Pons (tissue), 1 donor: ENCODE measurements at places on chromosomes 5 and 9.

DNA sequence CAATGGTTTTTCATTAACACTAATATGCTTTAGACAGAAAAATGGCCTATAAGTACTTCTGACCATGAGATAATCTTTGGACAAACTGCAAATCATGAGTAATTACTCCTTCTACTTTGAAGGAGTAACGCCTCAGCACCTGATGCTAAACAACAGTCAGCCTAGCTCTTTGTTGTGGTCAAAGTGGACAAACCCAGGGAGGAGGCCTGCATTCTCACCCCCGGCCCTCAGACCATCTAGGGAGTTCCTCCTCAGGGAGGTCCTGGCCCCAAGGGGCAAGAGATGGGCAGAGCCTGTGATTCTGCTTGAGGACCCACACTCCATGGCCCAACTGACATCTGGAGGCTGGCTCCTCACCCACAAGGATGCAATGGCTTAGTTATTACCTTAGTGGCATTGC, 48.2 kb upstream of the ANGPTL2 start:
- no peak for DNase-seq

- DNase-seq = no peak
Measured at GRCh38 chr9:128459011-128459410, 3.2 kb downstream of the ODF2 start.

GRCh38 chr9:33415501-33416038, 13.2 kb upstream of the AQP7 start:
- peak; percentile 46 for DNase-seq

DNA sequence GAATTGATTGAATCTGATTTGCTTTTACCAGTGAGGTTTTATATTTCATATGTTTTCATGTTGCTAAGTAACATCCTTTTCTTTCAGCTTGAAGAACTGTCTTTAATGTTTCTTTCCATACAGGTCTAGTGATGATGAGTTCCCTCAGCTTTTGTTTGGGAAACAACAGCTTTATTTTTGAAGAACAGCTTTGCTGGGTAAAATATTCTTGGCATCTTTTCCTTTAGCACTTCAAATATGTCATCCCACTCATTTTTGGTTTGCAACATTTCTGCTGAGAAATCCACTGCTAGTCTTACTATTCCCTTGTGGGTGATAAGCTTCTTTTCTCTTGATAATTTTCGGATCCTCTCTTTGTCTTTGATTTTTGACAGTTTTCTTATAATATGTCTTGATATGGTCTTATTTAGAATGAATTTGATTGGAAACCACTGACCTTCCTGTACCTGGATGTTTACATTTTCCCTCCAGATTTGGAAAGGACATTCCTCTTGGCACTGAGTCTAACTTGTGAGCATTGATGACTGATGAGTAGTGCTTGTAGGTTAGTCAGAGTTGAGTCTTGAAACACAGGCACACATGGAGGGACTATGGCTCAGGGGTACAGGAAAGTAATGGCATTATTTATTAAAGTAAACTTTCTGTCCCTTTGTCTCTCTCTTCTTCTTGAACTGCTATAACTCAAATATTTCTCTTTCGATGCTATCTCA, 220.3 kb downstream of the SPATA31D1 start:
- no peak for DNase-seq

GRCh38 chr5:55601628-55602027, 66.9 kb upstream of the PLPP1 start:
- no peak for DNase-seq

- no peak for DNase-seq
Measured at GRCh38 chr9:35743452-35743851, 5.6 kb downstream of the GBA2 start.

- no peak for DNase-seq
Measured at GRCh38 chr5:55146080-55146479, 13.9 kb upstream of the GPX8 start.

DNA sequence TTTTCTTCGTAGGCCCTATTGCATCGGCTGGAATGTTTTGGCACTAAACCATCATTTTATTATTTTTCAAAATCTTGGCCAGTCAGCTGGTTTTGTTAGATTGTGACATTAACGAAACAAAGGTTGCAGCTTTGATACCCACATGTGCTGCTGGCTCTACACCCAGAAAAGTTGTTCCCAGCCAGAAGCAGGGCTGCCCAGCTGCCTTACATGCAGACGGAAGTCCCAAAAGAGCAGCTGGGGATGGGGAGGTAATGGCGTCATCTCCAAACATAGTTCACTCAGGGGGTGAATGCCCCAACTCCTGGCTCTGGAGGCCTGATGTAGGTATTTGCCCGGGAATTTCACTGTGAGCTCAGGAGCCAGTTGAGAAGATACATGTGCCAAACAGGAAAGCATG, 23.3 kb downstream of the TMEM171 start:
- no peak for DNase-seq

DNA sequence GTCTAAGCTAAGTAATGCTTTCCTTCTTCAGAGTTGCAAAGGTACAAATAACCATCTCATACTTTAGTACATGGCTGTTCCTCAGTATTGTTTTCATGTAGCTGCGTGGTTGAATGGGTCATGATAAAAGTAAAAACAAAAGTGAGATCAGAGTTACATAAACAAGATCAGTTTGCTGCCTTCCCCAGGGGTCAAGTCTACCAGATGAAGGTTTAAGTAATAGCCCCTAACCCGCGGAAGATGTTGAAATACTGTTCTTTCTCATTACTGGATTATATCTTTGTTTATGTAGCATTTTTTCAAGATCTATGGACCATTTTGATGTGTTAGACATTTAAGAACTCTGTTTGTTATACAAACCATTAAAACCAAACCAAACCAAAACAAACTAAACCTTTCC, 34.1 kb upstream of the ARRDC3 start:
- DNase-seq = no peak

GRCh38 chr9:137114613-137115393, at the start of gene DPP7:
DPP7 (minus strand) TSS chr9:137114733; CDS start chr9:137114713, 20 bp downstream.
- DNase-seq = peak; percentile 63

- DNase-seq = peak; percentile 24
Measured at GRCh38 chr5:173775261-173776197, 112.6 kb upstream of the CPEB4 start.

DNA sequence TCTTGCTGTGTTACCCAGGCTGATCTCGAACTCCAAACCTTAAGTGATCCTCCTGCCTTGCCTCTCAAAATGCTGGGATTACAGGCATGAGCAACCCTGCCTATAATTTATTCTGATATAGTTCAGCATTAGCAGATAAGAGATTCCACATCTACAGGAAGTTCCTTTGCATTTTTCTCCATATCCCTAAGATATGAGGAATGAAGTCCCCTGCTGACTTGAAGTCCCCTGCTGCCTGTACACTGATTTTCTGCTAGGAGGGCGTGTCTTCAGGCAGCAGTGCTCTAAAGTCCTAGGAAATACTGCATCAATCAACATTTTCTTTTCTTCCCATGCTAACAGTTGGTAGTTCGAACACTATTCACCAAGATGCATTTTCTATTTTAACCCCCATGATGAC, 105.8 kb downstream of the ARHGAP26 start:
- DNase-seq = no peak

DNA sequence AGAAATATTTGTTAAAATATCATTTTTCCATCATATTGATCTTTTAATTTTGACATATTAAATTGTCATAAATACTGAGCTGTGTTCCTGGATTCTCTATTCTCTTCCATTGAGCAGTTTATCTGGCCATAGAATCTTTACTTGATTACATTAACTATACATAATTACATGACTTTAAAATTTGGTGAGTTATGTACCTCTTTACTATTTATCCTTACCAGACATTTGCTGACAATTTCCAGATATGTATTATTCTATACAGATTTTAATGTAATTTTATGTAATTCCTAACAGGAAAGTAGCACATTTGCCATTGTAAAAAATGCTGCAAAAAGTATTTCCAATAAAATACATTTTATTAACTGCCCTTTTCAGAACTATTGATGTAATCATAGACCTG, 770.3 kb downstream of the KCTD16 start:
- no peak for DNase-seq

- no peak for DNase-seq
Measured at GRCh38 chr9:109100543-109101201, 19.1 kb downstream of the TMEM245 start.

- no peak for DNase-seq
Measured at GRCh38 chr9:117622347-117622746, 81.9 kb upstream of the TLR4 start.

DNA sequence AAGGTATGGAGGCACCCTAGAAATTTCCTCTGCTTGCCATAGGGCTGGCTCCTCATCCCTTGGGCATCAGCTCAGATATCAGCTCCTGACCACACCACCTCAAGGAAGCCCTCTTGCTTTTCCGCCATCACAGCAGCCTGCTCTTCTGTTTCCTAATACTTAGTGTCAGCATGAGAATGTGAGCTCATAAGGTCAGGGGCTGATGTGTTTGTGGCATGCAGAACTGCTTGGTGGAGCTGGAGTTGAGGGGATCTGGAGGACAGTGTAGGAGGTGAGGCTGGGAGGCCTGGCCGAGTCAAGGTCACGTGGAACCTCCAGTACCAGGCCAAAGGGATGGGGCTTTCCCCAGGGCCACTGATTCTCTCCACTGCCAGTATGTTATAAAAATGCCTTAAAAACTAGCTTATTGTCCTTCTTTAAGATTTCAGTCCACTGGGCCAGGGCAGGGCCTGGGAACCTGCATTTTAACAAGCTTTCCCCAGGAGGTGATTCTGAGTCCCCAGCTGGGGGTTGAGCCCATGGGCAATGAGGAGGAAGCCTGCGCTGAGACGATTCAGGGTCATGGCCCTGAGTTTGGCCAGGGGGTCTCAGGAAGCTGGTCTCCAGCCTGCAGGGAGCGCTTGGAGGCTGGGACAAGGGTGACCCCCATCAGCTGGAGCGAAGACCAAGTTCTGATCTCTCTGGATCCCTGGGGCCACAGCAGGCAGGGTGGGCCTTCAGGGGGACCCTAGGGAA, 28.6 kb downstream of the DAB2IP start:
- DNase-seq = no peak

DNA sequence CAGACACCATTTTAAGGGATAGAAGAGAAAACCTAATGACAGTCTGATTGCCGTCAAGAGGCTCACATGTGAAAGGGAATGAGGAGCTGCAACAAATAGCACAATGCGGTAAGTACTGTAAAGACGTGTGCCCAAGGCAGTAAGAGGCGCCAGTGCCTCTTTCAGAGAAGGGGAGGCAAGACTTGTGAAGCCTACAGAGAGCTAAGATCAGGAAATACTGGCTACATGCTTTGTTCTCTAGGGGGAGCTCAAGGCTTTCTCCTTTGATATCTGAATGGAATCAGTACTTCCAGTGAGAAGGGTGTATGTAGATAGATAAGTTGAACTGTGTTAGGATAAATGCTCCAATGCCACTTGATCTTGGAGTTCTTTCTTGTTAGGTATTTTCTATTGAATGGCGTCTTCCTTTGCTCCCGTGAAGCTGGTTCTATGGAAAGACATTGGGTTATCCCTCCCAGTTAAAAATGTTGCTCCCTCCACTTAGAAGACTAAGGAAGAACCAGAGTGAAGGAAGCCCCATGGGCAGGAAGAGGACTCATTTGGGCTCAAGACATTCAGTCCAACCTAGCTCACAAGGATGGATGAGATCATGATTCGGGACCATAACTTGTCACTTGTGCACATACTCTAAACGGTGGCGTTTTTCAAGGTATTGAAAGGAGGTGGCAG, 23.5 kb upstream of the ALDOB start:
- peak; percentile 96 for DNase-seq

- DNase-seq = peak; percentile 20
Measured at GRCh38 chr5:3394891-3395599, 200.6 kb upstream of the IRX1 start.

- DNase-seq = peak; percentile 48
Measured at GRCh38 chr9:994005-994404, 17.6 kb downstream of the DMRT3 start.

GRCh38 chr5:167945542-167946384, 345.7 kb upstream of the WWC1 start:
- peak; percentile 12 for DNase-seq

GRCh38 chr5:102279711-102280110, 16.4 kb downstream of the SLCO4C1 start:
- DNase-seq = no peak

GRCh38 chr5:8340739-8341344, 471.9 kb downstream of the MTRR start:
- peak; percentile 66 for DNase-seq

- no peak for DNase-seq
Measured at GRCh38 chr9:114856942-114857315, 51.1 kb upstream of the TNFSF15 start.

GRCh38 chr5:1492757-1493156, 31.0 kb downstream of the LPCAT1 start:
- DNase-seq = no peak

- DNase-seq = no peak
Measured at GRCh38 chr9:99433555-99433954, 211.5 kb downstream of the SEC61B start.

DNA sequence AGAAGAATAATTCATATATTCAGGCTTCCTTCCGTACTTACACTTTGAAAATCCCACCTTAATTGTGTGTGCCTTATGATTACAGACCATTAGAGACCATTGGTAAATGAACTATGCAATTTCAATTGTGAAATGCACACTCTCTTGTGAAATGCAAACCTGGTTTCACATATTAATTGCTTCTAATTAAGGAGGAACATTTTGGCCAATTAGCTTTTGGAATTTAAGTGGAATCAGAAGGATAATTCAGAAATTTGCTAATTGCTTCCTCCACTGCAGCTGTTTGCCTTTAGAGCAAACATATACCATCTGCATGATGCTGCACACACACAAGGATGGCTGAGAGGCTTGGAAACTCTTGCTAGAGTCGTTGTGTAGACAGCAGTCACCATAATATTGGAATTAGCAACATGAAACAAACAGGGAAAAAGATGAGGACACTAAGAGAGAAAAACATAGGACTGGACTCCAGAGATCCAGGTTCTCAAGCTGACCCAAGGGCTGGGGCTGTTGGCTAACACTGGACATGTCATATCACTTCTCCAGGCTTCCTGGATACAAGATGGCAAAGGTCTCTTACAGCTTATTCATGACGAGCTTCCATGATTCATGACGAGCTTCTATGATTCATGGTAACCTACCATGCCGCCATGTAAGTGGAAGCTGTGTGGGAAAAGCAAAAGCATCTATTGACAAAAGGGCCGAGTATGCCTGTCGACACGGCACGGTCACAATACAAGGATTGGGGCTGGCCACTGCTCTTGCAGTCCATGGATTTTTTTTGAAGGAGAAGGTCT, 78.0 kb downstream of the PTCH1 start:
- DNase-seq = no peak

GRCh38 chr9:89933578-89933977, 328.8 kb downstream of the GADD45G start:
- DNase-seq = no peak

- no peak for DNase-seq
Measured at GRCh38 chr5:57598756-57599155, 116.1 kb upstream of the ACTBL2 start.
